ENCODE measurements at places on chromosomes 16 and 17.

DNA sequence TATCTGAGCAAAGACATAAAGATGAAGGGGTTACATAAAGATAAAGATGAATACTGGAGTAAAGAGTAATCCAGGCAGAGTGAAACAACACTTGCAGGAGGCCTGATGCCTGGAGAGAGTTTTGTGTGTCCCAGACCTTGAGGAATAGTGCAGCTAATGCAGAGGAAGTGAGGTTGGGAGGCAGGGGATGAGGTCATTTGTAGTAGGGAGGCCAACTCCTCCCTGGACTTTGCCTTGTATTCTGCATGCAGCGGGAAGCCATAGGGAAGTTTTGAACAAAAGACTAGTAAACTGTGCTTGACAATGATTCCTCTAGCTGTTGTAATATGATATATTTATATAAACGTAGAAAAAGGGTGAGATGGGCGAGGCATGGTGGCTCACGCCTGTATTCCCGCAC, 356.6 kb downstream of the KCNJ2 start:
- no peak for DNase-seq

GRCh38 chr16:82936941-82937551, 310.3 kb downstream of the CDH13 start:
- DNase-seq: no peak

DNA sequence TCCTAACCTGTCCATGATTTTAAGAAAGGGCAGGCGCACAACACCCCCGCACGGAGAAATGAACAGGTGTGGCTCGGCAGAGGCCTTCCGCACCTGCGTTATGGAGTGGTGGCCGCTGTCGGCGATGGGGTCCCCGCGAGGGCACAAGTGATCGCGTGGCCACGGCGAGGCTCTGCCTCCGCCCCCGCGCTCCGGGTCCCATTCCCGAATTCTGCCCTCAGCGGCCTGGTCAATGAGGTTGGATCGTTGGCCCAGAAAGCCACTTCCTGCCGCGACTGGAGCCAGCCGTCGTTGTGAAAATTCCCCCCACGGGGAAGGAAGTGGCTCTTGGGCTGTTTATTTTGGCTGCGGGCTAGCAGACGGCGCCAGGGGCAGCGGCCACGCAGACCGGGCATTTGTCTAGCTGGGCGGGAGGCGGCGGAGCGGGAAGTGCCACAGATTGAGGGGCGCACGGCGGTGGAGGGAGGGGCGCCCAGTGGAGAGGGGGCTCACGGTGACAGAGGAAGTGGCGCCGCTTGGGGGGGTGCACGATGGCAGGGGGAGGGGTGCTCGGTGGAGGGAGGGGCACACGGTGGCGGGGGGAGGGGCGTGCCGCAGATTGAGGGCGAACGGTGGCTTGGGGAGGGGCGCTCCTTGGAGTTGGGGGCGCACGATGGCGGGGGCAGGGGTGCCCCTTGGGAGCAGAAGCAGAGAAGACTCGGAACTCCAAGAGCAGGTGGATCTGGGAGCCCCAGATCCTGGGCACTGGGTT, 25.0 kb downstream of the MRC2 start:
- DNase-seq: no peak

DNA sequence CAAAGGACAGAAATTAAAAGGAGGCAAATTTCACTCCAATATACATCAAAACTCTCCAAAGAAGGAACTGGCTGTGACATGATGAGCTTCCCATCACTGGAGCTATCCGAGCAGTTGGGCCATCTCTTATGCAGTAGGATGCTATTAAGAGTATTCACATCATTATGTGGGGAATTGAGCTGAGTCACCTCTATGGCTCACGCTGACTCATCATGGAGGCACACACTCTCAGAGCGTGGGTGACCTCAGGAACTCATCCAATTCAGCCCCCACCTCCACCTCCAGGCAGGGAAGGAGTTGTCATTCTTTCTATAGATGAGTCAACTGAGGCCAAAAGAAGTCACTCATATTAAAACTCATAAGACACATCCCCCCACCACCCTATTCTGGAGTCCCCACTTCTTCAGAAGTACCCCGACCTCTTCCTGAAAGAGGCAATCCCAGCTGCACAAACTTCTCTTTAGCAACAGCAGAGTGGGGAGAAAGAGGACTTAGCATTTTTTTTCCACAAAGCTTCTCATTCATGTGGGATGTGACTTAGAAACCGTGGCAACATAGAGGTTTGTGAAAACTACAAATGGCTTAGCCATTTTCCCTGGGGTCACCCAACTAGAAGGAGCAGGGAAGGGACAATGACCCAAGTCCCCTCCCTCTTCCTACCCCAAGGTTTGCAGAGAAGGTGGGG, 32.5 kb downstream of the ABCC12 start:
- peak; percentile 97 for DNase-seq

GRCh38 chr16:4747906-4748681, 13.8 kb downstream of the DNAAF8 start:
- DNase-seq: no peak

GRCh38 chr17:14452856-14453255, 152.0 kb downstream of the HS3ST3B1 start:
- no peak for DNase-seq

DNA sequence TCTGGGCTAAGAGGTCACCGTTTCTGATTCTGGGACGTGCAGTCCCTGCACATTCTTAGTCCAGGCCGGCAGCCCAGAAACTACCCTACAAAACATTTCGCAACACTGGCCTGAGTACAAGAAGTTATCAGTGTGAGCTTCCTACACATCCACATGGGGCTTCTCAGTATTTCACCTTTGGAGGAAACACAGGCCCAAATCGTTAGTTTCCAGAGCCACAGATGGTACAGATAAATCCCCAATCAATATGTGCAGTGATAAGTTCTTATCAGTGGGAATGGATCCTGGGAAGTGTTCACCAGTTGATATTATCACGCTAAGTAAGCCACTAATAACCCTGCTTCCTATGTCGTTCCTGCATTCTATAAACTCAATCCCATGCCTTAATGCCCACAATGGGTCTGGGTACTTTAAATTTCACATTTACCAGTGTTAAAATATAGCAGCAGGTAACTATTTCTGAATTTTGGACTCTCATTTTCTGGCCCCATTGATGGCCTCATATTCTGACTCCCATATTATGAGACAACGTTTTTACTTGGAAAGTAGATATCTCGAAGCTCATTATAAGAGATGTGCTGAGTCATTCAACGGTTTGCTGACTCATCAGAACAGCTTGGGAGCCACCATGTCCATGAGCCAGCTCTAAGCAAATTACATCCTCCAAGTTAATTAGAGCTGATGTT, 370.2 kb upstream of the MAF start:
- no peak for DNase-seq

DNA sequence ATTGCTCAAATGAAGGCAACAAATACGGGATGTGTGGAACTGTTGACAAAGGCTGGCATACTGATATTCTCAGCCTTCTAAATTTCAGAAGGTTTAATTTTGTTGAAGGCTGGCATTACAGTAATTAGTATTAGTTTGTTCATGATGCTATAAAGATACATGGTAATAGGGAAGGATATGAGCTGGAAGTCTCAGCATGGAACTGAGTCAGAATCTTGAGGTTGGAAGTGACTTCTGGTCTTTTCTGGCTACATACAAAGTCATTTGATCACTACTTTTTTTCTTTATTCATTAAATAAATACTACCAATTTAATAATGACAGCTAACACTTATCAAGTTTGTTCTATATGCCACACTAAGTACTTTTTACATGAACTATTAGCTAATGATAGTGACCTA, 22.6 kb downstream of the RABEP1 start:
- DNase-seq: no peak

DNA sequence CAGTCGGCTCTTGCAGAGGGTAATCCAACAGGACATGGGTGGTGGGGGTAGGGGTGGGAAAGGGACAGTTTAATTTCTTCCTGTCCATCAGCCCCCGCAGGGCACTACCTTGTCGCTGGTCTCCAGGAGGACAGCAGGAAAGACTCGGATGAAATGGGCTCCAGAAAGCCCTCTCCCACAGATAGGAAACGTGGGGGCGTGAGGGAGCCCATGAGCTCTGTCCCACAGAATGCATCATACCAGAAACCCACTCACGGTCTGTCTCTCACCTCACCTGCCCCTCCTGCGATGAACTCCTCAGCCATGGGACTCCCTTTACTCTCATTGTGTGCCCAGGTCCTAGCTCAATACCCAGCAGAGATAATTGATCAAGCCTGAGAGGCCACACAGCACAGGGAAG, 240.1 kb downstream of the GSG1L start:
- no peak for DNase-seq

GRCh38 chr16:18832006-18832405, 30.7 kb upstream of the ARL6IP1 start:
- DNase-seq: no peak

GRCh38 chr17:82402865-82403264, 15.3 kb upstream of the HEXD start:
- no peak for DNase-seq

GRCh38 chr16:68244903-68245853, at the start of gene PLA2G15:
Gene PLA2G15 (plus strand): TSS chr16:68245373. CDS start chr16:68245427, 54 bp downstream.
- no peak for DNase-seq

DNA sequence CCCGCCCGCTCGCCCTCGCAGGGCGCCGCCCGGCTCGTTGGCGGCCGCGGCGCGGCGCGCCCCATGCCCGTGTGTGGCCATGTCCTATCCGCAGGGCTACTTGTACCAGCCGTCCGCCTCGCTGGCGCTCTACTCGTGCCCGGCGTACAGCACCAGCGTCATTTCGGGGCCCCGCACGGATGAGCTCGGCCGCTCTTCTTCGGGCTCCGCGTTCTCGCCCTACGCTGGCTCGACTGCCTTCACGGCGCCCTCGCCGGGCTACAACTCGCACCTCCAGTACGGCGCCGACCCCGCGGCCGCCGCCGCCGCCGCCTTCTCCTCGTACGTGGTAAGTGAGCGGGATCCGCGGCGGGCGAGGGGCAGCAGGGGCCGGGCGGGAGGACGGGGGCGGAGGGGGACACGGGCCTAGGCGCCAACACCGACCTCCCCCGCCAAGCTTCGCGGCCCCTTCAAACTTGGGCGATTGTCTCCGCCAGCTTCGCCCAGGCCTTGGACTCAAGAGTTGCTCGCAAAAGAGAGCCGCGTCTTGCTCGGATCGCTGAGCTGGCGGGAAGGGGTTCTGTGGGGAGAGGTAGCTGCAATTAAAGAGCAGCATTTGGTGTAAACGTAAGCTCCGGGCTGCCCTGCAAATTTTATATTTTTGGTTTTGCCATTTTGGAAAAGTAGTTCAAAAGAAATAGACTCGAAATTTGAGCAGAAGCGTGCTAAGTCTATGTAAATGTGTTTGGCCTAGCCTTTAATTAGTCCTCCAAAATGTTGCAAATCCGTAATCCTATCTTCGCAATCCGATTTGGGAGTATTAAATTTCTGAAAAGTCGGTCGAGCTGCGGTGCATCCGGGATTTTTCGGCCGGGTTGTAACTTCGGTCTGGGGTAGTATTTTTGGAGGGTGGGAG, 702 bp downstream of the IRX5 start:
- DNase-seq: no peak

DNA sequence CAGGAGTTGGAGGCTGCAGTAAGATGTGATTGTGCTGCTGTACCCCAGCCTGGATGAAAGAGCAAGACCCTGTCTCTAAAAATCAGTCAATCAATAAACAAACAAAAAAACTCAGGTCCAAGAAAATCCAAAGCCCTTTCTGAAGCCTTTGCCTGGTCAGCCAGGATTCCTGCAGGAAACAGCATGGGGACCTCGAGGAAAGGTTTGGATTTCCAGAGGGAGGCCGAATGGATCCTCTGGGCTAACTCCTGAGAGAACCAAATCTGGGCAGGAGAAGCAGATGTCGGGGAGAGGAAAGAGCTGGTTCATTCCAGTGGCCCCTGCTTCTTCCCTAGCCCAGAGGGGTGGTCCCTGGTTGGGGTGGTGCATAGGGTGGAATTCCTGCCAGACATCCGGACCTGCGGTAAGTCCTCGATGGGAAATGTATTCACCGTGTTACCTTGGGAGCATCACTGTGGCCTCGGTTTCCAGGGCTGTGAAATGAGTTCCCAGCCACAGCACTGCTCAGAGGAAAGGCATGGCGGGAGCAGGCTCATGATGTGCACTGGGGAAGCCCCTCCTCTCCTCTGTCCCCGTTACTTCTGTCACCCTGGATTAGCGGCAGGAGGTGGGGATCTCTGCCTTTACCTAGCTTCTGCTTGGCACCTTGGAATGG, 75.1 kb downstream of the CYLD start:
- no peak for DNase-seq

DNA sequence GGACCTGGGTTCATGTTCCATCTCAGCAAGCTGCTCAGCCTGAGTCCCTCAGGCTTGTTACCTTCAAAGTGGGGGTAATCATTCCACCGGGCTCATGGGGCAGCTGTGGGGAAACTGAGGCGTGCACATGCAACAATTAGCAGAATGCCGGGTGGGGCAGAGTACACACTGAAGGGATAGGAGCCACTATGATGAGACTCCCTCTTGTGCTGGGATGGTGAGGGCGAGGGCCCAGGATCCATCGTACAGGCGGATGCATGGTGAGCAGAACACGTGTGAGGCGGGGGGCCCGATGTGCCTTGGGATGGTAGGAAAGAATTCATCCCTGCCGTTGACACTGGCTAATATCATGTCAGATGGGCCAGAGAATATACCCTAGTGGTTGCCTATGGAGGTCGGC, 25.5 kb upstream of the MAP3K14 start:
- DNase-seq: no peak

DNA sequence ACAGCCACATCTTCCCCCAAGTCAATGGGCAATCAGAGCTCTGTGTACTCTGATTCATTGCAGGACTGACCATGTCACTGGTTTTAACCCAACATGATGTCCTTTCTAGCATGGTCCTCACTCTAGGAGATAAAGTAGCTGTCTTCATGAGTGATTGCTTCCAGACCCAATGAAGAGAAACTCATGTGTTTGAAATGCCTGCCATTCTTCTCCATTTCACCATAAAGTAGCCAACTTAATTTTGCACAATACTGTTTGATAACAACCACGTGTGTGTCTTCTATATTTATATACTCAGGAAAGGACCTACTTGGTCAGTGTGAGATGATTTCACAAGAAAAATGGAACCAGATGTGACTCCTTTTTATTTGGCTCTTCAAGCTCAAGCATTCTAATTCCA, 172.5 kb downstream of the AXIN2 start:
- DNase-seq: no peak

- no peak for DNase-seq
Measured at GRCh38 chr16:54932021-54932660, 1.5 kb downstream of the IRX5 start.

DNA sequence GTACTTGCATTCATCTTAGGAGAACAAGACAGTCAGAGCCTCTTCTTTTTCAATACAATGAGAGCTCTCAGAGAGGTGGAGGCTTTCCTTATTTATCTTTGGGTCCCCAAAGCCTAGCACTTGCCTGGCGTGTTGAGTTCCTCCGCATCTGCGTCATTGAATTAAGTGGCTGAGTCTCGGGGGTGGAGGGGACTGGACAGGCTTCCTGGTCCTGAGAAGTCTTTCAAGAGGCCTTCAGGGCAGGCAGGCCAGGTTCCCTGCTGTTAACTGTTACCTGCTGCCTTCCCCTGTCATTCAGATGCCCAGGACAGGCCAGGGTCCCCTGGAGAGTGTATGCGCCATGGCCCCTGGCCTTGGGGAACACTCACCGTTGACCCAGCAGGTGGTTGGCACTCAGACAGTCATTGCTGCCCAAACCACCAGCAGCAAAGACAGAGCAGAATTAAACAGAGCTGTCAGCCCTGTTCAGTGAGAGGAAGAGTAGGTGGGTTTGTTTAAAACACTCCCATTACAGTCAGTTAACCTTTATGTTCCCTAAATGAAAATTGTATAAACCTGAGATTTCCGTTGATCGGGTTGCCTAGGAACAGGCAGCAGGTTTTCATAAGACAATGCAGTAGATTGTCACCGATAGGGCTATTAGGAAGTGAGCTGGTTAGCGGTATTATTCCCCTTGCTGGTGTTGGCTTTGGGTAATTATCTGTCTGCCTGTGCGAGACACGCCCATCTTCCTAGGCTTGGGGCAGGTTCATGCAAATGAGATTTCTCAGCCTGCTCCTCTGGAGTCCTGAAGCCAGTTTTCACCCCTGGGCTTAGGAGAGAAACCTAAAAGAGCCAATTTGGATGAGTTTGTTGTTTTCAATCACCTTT, 132.7 kb downstream of the CCDC182 start:
- no peak for DNase-seq

Data from Panc1 (cell line).